Putamen (tissue), 1 donor: ENCODE measurements at places on chromosomes 13 and 19.
A peak's percentile ranks its signal among the peaks of the same experiment; 100 is the strongest.

DNA sequence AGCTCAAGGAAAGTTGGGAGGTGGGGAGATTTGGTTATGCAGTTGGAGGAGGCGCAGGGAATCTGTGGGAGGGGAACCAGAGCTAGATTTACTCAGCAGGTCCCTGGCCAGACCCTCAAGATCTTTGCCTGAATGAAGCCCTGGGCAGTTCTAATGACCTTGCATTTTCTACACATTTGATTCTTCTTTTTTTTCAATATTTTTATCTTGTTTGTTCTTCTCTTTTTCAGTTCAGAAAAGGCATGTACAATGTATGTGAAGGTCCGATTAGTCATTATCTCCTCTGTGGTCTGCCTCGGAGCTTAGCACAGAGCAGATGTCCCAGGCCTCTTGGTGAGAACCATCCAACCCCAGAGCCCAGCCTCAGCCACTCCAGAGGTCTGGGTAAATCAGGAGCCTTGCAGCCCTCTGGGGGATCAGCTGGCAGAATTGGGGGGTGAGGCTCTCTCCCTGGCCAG is 24.2 kb downstream of the SERP2 start:
- DNase-seq = no peak

DNA sequence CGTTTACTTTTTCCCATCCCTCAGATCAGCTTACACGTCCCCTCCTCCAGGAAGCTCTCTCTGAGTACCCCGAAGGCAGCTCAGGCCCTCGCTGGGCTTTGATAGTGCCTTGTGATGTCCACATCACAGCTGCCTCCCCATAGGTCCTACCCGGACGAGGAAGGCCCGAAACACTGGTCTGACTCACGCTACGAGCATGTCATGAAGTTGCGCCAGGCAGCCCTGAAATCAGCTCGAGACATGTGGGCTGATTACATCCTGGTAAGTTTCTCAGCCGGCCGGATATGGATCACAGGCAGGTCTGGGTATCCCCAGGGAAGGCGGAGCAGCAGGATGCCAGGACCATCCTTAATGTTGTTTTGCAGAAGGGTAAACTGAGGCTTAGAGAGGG is 4.8 kb downstream of the COLGALT1 start:
- no peak for DNase-seq

- DNase-seq = no peak
Observed at GRCh38 chr13:67238277-67238859, 8.2 kb upstream of the PCDH9 start.

GRCh38 chr13:91358387-91358782 is 10.9 kb downstream of the MIR17HG start:
- no peak for DNase-seq

DNA sequence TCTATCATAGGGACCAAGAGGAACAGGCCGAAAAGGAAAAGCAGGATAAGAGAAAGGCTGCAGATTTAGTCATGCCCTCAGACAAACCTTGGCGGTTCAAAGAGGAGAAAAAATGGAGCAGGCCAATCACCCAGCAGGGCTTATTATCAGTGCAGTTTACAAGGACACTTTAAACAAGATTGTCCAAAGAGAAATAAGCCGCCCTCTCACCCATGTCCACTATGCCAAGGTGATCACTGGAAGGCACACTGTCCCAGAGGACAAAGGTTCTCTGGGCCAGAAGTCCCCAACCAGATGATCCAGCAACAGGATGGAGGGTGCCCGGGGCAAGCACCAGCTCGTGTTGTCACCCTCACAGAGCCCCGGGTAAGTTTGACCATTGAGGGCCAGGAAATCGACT is 8.3 kb upstream of the REX1BD start:
- no peak for DNase-seq

GRCh38 chr19:14786421-14786851 is 8.1 kb upstream of the ADGRE2 start:
- no peak for DNase-seq

GRCh38 chr19:16067205-16067938 is 8.9 kb upstream of the TPM4 start:
- DNase-seq = no peak

DNA sequence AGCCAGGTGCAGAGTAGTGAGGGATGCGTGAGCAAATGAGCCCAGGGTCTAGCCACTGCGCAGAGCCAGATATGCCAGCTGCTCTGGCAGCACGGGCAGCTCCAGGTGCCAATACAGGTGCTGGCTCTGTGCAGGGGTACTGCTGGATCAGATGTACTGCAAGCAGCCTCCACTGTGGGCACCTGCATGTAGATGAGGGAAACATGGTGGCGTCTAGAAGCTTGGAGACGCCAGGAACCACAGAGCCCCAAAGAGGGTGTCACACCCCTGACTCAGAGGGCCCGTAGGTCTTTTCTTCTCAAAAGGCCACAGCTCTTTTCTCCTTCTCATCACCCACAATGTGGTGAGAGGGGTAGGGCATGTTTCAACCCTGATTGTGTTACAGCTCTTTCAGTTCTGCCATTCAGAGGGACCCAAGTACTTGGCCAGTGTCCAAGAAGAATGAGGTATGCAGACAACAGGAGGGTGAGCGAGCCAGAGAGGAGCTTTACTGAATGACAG is 244.4 kb upstream of the SLITRK1 start:
- DNase-seq = no peak

DNA sequence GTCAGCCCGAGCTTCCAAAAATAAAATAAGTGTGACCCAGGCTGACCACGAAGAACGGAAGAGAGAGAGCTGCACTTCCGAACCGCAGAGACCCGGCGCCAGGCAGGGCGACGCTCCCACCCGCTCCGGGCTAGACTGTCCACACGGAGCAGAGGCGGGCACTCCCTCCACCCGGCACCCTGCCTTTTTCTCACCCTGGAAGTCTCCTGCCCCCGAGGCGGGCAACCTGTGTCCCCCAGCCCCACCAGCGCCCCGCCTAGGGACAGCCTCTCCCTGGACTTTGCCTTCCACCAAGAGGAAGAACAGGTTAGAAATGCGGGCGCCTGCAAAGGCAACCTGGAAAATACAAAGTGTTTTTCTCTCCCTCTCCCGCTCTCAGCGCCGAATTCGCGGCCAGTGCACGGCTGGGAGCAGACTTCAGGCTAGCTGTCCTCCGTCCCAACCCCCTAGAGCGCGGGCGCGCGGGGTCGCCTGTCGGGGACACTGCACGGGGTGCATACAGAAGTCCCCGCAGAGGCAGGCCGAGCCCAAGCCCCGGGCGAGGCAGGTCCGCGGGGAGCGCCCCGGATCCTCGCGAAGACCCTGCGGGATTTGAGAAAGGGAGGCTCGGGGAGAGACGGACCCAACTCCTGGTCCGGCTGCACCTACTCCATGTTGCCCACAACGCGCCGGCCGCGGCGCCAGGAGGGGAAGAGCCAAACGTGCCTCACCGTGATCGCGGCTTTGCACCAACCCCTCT is 845 bp downstream of the SPRY2 start:
- peak; percentile 52 for DNase-seq

DNA sequence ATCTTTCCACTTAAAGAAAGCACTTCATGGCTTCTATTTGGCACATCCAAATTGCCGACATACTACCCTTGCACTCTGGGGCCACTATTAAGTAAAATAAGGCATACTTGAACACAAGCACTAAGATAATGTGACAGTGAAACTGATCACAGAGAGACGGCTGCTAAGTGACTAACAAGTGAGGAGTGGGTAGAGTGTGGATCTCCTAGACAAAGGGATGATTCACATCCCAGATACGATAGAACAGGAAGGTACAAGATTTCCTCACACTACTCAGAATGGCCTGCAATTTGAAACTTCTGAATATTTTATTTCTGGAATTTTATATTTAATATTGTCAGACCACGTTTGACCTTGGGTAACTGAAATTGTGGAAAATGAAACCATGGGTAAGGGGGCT is 1721.8 kb upstream of the SPRY2 start:
- no peak for DNase-seq

DNA sequence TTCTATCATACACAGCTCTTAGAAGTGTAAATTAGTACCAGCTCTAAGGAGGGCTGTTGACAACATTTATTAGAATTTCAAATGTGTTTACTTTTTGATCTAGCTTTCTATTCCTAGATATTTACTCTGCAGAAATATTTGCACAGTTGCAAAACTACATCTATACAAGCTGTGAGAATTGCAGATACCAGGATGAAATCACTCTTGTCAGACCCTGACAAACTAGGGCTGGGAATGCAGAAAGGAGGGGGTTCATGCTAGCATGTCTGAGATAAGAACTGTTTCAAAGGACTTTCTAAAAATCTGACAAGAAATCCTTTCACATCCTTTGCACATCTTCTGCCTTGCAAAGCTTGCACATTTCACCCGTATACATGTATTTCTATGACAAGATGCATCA is 11.8 kb upstream of the PABPC3 start:
- DNase-seq = no peak

DNA sequence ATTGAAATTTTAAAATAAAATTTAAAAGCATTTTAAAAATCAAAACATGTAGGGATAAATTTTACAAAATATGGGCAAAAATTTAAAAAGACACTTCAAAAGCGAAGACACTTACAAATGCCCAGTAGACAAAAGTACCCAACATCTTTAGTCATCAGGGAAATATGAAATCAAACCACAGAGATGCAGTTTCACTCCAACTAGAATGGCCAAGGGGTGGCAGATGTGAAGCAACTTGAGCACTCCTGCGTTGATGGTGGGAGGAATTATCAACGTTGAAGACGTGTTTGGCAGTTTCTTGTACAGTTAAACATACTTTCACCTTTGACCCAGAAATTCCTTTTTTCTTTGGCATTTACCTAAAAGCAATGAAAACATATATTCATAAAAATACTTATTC is 518.0 kb upstream of the SGCG start:
- no peak for DNase-seq

- DNase-seq = no peak
Observed at GRCh38 chr13:50678464-50679162, 164.9 kb downstream of the DLEU7 start.

DNA sequence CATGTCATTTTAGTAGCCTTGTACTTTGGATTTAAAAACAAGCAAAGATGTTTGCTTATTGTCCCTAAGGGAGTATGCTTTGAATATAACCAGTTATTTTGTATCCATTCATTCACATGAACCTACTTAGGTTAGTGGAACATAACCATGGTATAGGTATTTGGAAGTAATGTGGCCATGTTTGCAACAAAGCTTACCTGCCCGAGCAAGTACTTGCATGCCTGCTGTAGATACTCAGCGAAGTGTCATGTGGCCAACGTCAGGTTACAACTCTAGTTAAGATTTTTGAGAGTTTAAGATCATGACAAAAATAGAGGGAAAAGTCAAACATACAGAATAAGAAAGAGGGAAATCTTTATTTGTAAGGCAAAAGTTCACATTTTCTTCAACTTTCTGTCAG is 57.2 kb downstream of the COG6 start:
- DNase-seq = no peak

DNA sequence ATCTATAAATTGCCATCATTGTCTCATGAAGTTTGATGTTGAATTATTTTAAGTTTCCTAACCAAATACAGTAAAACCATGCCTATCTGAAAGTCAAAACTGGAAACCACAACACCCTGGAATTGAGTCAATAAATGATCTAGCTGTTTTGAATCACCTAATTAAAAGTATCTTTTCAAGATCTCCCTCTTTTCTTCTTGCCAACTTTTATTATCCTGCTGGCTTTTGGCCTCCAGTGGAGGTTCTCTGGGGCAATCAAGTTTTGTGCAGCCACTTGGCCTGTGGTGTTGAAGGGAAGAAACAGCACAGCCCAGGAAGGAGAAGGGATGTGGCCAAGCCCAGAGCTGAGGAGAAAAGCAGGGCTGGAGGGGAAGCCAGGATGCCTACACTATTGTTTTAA is 255.4 kb downstream of the COG6 start:
- no peak for DNase-seq

DNA sequence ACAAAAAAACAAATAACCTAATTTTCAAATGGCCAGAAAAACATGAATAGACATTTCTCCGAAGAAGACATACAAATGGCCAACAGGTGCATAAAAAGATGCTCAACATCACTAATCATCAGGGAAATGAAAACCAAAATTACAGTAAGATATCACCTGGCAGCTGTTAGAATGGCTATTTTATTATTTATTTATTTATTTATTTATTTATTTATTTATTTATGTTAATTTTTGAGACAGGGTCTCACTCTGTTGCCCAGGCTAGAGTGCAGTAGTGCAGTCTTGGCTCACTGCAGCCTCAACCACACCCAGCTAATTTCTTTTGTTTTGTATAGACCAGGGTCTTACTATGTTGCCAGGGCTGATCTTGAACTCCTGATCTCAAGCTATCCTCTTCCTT is 27.1 kb upstream of the LATS2 start:
- no peak for DNase-seq

DNA sequence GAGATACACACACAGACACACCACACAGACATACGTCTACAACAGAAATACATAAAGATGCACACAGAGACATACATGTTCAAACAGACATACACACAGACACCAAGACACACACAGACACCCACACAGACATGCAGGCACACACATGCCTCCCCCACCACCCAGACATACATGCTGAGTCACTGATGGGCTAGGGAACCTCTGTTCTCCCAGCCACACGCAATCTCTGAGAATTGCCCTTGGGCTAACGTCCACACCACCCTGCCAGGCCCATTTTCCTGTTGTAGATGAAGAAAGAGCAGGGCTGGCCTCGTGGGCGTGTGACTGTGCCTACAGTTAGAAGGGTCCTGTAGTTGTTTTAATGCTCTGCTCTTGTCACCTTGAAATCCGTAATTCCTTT is 261.9 kb downstream of the KCNRG start:
- no peak for DNase-seq

DNA sequence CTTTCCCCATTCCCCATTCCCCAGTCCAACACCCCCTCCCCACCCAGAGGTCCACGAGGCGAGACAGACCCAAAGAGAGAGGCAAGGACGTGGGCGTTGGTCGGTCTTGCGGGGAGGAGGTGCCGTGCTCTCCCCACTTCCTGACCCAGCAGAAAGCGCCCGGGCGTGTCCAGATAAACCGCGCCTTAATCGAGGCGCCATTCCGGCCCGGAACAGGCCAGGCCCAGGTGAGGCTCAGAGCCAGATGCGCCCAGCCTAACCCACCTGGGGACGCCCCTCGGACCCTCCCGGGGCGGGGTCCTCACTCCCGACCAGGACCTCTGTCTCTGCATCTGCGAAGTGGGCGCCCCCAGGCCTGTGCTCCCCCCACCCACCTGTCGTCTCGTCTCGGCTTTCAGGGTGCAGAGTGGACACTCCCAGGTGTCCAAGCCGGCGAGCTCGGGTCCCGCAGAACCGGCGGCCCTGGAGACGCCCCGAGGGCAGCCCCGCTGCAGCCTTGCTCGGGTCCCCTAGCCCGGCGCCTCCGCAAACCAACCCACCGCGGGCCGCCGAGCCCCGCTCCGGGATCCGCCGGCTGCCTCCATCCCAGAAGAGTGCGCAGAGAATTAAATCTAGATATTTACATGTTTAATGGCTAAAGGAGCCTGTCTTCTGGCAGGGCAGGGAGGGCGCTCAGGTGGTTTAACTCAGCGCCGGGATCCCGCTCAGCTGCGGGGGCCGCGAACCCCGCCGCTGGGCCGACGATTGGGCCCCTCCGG is 5.0 kb upstream of the ONECUT3 start:
- DNase-seq = no peak

DNA sequence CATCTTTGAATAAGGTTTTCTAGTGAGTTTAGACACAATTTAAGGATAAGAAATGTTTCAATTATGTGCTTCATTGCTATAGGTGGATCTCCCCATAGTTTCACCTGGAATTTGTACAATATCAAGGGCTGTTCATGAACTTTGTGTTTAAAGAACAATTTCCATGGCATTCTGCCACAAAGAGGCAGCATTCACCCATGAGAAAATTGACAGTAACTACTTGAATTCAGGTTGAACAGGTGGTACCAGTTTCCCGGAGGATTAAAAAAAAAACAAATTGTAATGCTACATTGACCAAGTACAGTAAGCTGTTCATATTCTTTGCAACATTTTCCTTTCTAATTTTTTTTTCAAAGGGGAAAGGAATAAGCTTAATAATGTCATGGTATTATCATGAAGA is 9.1 kb downstream of the SLITRK5 start:
- no peak for DNase-seq
